ENCODE measurements at places on chromosomes 2 and 18.

DNA sequence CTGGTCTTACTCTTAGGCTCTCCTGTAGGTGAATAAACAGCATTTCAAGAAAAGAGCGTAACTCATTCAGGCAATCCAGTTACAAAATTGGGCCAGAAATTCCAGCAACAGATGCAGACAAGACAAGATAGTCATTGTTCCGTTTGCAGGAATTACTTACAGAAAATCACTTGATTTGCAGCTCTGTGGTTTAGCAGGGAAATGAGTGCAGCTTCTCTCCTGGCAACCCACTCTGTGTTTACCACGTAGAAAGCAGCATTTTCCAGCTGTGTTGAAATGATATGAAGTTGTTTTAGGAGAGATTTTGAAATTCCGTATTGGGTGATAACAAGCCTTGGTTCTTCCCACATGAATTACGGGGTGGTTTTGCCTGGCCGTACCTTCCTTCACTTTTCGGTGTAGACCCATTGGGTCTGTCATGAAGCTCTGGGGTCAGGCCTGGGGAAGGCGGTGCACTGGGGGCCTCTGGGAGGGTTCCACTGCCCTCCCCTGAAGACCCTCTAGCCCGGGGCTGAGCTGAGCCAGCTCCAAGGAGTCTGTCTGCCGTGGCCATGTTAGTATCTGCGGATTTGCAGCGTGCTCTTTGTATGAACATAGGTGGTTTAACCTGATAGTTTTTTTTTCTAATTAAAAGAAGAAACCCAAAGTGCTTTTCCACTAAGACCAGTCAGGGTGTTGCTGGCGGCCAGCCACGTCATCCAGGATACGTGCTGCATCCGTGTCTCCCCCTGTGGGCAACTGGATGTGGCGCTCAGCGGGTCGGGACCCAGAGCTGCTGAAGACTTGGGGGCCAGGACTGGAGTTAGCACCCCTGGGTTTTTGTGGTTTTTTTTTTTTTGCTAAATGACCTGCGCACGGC lies 58.9 kb upstream of the KCNG2 start:
- DNase-seq = no peak

- no peak for DNase-seq
Observed at GRCh38 chr2:84906108-84906899, 848 bp downstream of the TMSB10 start.

DNA sequence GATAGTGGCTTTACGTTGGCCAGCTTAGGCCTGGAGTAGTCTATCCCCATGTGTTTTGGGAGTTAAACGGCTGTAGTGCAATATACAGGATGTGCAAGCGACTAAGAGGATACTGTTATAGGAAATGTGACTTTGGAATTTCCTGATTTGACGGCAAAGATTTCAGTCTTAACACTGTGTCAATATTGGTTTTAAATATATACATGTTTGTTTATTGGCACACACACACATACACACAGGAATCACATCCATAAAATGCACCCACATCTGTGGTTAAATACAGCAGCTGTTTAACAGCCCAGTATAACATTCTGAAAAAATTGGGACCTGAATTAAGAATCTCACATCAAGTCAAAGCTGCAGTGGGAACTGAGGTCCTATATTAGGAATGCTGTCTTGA lies 347.1 kb downstream of the TXNL1 start:
- no peak for DNase-seq

GRCh38 chr2:148675708-148676107 lies 31.2 kb downstream of the EPC2 start:
- DNase-seq = no peak

GRCh38 chr2:121294881-121295840 lies 10.2 kb upstream of the TFCP2L1 start:
- DNase-seq = no peak
